ENCODE measurements at places on chromosomes 16 and 17.

DNA sequence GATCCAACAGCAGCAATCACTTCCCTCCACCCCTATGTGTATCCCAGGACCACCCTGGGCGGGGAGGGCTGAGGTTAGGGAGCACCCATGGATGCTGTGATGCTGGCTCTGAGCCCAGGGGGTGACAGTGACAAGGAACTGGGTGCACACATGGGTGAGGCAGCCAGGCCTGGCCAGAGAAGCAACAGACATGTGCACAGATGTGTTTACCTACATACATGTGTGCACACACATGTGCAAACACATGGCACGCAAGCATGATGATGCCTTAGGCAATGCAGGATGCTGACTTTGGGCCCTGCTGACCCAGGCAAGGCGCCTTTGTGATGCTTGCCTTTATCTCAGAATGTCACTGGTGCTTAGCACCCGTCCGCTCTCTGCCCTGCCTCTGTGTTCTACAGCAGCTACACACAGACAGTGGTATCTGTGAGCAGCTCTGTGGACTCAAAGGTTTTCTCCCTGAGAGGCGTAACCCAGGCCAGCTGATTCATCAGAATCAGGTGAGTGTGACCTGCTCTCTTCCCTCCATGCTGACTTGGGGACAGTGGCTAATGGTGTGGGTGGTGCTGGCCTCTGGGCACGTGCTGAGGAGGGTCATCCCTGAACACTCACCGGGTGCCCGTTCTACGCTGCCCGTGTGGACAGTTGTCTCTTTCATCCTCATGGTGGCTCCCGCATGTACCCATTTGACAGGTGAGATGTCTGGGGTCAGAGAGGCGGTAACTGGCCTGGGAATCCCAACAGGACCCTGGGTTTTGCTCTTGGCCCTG lies 38.5 kb upstream of the KSR1 start:
- DNase-seq = no peak

- DNase-seq = no peak
These were observed 9.8 kb downstream of the SLFN5 start for GRCh38 chr17:35252651-35253050.

DNA sequence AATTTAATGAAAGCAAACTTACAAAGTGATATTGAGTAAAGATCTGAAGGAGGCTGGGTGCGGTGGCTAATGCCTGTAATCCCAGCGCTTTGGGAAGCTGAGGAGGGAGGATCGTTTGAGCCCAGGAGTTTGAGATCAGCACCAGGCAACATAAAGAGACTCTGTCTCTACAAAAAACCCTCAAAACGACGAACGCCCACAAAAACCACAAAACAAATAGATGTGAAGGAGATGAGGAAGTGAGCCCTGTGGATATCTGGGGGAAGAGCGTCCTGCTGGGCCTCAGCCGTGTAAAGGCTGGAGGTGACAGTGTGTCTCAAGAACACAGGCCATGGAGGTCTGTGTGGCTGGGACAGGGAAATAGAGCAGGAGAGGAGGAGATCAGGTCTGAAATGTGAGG lies 68.8 kb downstream of the ITFG1 start:
- DNase-seq = no peak

GRCh38 chr17:81200695-81201580 lies 21.8 kb downstream of the CEP131 start:
- peak; percentile 56 for DNase-seq

DNA sequence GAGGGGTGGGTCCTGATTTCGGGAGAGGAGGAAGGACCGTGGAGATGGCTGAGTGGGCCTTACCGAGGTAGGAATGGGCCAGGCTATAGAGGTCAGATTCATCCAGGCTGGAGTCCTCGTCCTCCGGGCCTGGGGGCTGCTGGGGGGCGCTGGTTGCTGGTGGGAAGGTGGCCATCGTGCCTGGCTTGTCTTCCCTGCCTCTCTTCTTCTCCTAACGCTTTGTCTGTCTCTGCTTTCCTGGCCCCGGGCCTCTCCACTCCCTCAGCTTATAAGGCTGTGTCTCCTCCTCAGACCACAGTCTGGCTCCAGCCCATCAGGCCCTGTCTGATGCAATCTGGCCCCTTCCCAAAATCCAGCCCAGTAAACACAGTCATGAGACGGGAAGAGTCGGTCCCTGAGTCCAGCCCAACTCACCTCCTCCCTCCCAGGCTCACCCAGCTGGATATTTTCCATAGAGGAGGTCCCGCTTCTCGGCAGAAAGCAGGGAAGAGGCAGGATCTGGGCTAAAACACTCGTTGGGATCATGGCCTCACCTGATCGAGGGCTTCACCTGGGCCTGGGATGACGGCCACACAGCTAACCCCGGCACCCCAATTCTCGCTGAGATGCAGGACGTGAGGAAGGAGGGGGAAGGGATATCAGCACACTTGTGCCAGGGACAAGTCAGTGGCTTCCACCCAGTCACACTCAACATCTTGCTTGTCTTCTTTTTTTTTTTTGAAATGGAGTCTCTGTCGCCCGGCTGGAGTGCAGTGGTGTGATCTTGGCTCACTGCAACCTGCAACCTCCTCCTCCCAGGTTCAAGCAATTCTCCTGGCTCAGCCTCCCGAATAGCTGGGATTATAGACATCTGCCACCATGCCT lies at the start of gene NUPR1:
TSS of gene NUPR1 (minus strand) at position 242 of the 864 bp plus-strand sequence. CDS start at position 175, 67 bp downstream.
- DNase-seq = peak; percentile 97

- no peak for DNase-seq
These were observed 19.6 kb downstream of the HEATR6 start for GRCh38 chr17:60059082-60059481.

- peak; percentile 54 for DNase-seq
These were observed 17.7 kb downstream of the SLC16A3 start for GRCh38 chr17:82246365-82247181.

DNA sequence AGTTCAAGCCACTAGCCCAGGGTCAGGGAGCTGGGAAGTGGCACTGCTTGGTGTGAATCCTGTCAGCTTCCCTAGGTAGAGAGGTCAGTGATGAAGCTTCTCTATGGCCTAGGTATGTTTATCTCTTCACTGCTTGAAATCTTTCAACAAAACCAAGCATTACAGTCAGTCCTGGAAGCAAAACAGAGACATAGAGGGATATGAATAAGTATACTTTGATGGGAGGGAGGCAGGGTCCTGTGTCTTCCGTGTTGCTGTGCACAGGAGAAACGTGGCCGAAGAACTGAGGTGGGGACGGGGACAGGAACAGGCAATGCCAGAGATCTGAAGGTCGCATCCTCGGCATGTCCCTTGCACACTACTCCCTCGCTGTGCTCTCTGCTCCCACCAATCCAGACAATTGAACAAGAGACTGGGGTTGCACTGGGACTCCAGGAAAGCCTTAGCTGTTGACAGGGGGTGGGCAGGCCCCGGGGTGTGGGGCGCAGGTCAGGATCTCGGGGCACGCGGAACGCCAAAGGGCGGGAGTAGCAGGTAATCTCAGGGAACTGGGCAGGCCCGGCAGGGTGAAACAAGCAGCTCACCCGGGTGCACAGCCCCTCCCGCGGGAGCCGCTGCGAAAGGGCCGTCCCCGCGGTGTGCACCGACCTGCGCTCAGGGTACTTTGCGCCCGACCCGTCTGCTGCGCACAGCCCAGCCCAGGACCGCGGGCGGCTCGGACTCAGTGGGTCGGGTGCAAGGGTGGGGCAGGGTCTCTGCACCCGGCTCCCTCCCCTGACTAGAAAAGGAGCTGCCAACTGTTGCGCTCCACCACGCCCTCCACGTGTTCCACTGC lies at the start of gene MT1H:
TSS of gene MT1H (plus strand) at position 810 of the 835 bp plus-strand sequence. CDS start 71 bp downstream, outside the sequence.
- DNase-seq = no peak

Data from HCEC 1CT (cell line).